Brain pericyte (primary cell): ENCODE measurements at places on chromosomes 6 and 20.

DNA sequence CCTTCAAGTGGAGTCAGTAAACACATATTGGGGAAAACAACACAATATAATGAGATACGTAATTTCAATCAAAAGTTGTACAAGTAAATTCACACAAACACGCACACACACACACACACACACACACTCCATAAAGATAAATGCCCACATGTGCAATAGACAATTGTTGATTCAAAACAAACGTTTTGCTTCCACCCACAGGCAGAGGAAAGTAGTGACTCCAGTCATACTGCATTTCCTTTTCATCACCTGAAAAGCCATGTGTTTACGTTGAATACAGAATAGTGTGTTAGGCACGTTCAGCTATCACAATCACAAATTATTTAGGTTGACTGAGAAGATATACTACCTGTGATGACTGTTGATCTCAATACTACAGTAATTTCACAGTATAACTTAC, 443.8 kb upstream of the MANEA start:
- no peak for DNase-seq

DNA sequence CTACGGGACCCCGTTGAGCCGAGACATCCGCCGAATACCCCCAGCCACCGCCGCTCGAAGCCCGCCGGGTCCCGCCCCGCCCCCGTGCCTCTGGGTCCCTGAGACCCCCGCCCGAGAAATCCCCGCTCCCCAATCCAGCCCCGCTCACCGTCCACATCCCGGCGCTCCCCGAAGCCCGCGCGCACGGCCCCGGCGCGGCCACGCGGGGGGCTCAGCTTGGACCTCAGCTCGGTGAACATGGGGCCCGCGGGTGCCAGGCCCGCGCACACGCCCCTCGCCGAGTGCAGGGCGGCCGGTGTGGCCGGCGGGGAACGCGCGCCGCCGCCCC, 249 bp downstream of the SAMD10 start:
- no peak for DNase-seq

GRCh38 chr20:57434390-57434700, 43.1 kb downstream of the RBM38 start:
- no peak for DNase-seq

GRCh38 chr6:63486196-63486595, 86.1 kb upstream of the LOC128125822 start:
- DNase-seq, result no peak

DNA sequence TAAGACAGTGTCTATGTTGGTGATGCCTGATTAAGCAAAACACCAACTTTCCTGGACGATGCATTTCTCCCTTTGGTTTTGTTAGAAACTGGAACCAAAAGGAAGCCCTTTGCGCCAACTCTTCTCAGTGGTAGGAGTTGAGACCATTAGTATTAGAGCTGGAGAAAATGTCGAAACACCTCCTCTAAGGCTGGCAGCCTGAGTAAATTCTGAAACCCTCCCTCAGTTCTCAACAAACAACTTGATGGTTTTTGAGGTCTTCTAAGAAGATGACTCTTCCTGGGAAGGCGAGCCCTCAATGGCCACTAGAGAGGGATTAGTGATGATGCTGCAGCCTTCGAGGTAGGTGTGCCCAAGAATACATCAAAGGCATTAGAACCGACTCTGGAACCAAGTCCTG, 78.4 kb upstream of the CCN6 start:
- no peak for DNase-seq
